ENCODE measurements at places on chromosomes 2 and 18.
A peak's percentile ranks its signal among the peaks of the same experiment; 100 is the strongest.

- no peak for DNase-seq
These were observed 110.6 kb upstream of the DDX18 start for GRCh38 chr2:117703858-117704257.

DNA sequence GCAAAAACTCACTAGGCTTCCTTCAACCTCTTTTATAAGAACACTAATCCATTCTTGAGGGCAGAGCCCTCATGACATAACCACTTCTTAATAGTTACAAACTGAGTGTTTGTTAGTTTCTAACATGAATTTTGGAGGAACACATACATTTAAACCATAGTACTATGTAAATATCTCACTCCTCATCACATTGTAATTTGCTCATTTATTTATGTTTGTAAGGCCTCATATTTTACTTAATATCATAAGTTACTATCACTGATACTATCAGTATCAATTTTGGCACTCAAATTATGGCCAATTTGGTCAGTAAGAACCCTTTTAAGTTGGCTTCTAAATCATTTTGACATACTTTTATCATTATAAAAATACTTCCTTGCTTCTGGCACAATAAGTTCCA lies 603.1 kb downstream of the ZEB2 start:
- no peak for DNase-seq

DNA sequence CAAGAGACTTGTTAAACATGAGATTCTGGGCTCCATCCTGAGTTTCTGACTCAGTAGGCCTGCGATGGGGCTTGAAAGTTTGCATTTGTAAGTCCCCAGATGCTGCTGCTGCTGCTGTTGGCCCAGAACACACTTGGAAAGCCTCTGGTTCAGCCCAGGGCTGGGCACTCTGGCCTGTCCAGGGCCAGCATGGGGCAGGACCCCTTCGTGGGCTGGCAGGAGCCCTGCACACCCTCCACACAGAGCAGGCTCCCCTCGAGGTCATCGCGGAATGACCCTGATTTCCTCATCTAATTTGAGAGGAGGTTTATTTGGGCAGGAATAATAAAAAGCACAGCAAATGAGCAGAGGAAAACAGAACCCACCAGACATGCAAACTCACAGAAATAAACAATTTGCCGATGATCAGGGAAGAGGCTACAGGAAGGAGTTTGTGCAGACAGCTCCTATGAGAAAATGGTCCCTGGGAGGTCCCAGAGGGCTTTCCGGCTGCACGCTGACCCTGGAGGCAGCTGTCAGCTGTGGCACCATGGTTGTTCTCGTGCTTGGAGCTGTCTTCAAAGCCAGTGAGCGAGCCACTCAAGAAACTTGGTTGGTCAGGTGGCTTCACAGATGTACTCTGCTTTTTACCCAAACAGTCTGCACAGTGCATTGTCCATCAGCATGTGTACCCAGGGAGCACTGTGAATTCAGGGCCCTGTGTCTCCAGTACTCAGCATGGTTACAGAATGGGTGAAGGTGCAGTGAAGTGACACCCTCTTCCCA lies 119.3 kb downstream of the GLI2 start:
- DNase-seq = no peak

DNA sequence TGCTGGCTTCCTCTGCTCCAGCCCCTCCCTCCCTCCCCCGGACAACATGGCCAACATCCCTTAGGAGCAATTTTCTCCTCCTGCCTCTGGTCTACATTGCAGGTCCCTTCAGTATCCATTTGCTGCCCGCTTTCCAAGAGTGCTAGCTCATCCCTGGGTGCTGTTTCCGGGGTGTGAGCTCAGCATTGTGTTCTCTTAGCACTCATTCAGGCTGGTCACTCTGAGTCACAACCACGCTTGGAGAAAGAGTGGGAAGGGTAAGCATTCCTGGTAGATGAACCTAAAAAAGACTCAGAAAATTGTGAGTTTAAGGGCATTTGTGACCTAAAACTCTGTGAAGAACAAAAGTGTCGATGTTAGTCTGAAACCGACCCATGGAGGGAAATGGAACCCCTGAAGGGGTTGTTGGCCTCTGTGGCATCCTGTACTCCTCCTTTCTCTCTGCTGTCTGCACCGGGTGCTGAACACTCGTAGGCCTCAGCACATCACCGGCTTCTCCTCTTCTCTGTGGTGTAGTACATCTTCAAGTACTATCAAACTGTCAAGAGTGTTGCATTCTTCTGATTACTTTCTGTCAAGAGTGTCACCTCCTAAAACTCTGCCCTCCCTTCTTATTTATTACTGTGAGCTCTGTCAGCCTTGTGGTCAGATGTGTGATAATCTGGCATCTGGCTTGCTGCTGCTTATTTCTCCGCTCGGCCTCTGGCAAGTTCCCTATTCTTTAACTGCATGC lies 73.0 kb downstream of the CTNNA2 start:
- DNase-seq = no peak

- no peak for DNase-seq
These were observed 387.3 kb downstream of the CLIP4 start for GRCh38 chr2:29502460-29502911.

- DNase-seq = no peak
These were observed 314.5 kb downstream of the OSR1 start for GRCh38 chr2:19043893-19044292.

DNA sequence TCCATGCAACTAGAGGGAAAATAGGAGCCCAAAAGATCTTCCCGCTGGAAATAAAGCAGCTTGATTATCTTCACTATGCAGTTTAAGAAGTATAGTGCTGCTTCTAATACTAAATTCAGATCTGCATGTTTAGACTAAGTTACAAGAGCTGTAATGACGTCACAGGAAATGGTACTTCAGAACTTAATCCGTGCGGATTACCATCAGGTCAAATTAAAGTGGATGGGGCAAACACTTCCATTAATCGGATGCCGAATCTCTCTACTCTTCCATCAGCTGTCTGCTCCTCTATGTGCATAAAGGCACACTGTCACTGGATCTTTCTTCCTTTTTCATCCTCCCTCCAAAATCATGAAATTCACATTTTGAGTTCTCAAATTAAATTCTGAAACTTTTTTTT lies 52.6 kb downstream of the TRAPPC12 start:
- no peak for DNase-seq

DNA sequence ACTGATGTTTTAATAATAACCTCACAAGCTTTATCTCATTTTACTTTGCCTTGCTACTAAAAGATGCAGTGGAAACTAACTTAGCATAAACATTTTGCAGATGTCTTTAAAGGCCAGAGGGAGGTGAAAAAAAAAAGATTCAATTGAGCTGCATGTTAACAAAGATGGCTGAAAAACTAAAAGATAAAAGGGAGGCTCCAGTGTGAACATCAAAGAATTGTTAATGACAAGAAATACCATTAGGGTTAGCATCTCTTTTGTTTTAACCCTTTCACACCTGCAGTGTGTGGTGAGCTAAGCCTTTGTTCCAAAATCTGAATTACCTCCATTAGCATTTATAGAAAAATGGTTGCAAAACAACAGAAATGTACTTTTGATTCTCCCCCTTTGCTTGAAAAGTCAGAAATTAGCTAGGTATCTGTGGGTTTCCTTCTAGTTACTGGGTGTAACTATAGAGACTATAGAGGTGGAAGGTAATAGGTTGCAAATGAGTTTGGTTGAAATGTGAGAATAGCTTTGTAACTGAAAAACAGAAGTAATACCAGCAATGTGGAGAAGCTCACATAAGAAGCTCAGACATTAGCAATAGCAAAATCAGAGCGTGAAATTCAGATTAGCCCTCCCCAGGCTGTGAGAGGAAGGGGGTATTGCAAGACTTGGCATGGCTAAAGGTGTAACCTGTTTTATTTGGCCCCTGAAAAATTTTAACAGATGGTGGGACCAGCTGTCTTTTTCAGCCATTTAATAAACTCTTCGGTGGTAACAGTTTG lies 34.8 kb upstream of the SP5 start:
- no peak for DNase-seq

GRCh38 chr2:951224-952006 lies 766 bp downstream of the SNTG2 start:
- no peak for DNase-seq

- no peak for DNase-seq
These were observed 41.3 kb downstream of the C18orf63 start for GRCh38 chr18:74356959-74357358.

- peak; percentile 12 for DNase-seq
These were observed 34.4 kb upstream of the NT5C1B start for GRCh38 chr2:18623782-18624181.

- no peak for DNase-seq
These were observed 18.4 kb upstream of the B3GNT2 start for GRCh38 chr2:62177392-62178049.

- peak; percentile 45 for DNase-seq
These were observed 600 bp downstream of the KATNAL2 start for GRCh38 chr18:46917803-46918600.

DNA sequence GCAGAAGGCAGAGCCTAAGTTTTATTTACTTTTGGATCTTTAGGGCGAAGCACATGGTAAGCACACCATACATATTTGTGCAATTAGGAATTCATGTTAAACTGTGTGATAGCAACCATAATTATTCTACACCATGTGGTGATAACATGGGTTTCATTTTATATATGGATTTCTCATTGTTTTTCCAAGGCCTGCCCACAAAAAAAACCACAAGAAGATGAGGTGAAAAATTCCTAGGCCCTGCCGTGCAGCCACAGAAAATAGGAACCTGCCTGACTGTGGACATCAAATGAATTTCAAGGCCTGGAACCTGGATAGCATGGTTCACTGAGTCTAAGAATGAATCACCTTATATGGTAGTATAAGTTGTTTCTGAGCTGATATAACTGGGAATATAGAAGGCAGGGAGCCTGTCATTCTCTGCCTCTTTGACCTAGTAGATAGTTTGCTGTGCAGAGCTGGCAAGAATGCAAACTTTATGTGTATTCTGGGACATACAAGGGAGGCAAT lies 22.4 kb upstream of the SSB start:
- DNase-seq = no peak

- DNase-seq = no peak
These were observed 11.1 kb downstream of the NR4A2 start for GRCh38 chr2:156321243-156321904.

GRCh38 chr18:57768537-57769326 lies 34.4 kb downstream of the ATP8B1 start:
- DNase-seq = no peak

DNA sequence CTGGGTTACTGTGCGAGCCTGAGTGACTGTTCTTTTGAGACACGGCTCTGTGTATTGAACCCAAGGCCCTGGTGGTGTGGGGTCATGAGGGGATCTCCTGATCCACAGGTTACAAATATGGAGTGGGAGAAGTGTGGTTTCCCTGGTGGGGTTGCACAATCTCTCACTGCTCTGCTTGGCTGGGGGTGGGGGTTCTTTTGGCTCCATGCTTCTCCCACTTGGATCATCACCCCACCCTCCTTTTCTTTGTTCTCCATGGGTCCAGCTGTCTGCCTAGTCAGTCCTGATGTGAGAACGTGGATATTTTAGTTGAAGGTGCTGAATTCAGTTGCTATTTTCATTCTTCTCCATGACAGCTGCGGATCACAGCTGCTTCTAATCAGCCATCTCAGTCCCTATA lies 37.8 kb downstream of the AGPS start:
- DNase-seq = no peak

- DNase-seq = peak; percentile 57
These were observed 67.7 kb downstream of the MCFD2 start for GRCh38 chr2:46847726-46848412.

DNA sequence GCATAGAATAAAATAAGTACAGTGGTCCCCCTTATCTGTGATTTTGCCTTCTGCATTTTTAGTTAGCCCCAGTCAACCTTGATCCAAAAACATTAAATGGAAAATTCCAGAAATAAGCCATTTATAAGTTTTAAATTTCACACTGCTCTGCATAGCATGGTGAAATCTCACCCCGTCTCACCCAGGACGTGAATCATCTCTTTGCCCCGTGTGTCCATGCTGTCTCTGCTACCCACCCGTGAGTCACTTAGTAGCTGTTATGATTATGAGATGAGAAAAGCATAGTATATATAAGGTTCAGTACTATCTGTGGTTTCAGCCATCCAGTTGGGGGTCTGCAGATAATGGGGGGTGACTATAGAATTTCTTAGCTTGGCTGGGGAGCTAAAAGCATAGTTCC lies 67.3 kb downstream of the RHBDD1 start:
- peak; percentile 62 for DNase-seq
